ENCODE measurements at places on chromosomes 3 and 15. TPM values are rescaled to one million over a fixed set of nuclear protein-coding genes. Genes with fewer than 3 reads are reported as not detected.

Gene ZIC4
- polyA plus RNA-seq, result 33.0 TPM

Gene HCN4
- polyA plus RNA-seq, result 7.9 TPM

Gene ITIH1
- polyA plus RNA-seq, result 0.15 TPM

Gene SLC7A14
- polyA plus RNA-seq, result 14.6 TPM

Gene C15orf39
- polyA plus RNA-seq, result 15.0 TPM

Gene IQCF5
- polyA plus RNA-seq, result not detected

Gene SST
- 306 TPM for polyA plus RNA-seq

Gene SKOR1
- 17.0 TPM for polyA plus RNA-seq

Gene BCHE
- polyA plus RNA-seq, result 58.8 TPM

Gene CGNL1
- polyA plus RNA-seq, result 17.3 TPM

All from spinal cord (tissue), 10 donors.